ENCODE measurements at places on chromosomes 16 and 17. TPM values are rescaled to one million over a fixed set of nuclear protein-coding genes. Genes with fewer than 3 reads are reported as not detected.

DNA sequence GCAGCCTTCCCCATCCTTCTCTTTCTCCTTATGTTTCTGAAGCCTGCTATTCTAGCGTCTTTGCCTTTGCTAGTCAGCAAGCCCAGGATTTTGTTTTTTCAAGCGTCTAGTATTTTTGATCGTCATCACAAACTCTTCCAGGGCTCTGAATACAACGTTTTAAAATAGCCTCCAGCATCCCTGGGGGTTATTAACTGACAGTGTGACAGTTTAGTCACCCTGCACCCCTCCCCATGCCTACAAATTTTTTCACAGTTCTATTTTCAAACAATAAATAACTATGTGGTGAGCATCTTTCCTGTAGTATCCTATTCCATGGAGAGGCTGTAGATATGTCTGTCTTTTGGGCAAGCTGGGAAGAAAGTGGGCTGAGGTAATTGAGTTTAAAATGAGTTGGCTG is 280.9 kb downstream of the MAP2K4 start:
- DNase-seq: no peak

DNA sequence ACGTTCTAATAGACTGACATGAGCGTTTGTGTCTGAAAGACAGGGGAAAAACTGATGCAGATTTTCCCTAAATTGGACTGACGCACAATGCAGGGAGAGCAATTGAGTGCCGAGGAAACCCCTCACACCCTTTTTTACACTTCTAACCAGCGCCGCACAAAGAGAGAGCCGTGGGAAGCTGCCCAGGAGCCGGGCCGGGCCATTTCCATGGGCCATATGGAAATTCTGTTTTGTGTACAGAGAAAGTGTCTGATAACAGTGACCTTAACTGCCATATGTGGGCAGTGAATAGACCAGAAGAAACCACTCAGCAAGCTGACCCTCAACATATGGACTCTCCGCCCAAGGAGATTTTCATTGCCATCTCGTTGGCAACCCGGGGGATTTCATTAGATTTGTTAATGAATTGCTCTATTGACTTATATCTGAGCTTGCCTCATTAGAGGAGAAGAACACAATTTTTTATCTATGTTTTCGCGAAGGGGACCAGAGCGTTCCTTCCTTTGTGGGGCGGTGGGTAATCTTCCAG is 225.9 kb upstream of the IRX3 start:
- no peak for DNase-seq

GRCh38 chr16:85606904-85607303 is 6.2 kb upstream of the GSE1 start:
- no peak for DNase-seq

GRCh38 chr16:20868890-20869289 is 31.3 kb downstream of the DCUN1D3 start:
- DNase-seq: peak; percentile 88

DNA sequence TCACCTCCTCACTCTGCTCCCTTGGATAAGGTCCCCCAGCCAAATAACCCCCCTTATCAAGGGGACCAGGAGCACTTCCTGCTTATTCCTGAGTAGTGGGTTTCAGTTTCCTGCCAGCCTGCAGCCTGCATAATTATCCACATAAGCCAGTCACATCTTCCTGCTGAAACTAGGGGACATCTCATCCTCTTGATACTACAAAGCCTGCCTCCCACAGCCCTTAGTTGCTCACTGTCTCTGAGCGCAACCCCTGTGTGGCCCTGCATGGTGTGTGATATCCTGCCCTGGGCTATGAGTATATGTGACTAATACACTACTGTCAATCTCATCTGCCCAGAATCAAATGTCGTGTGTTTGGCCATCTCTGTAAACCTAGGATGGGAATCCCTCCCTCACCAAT is 8.0 kb upstream of the XYLT2 start:
- DNase-seq: no peak

DNA sequence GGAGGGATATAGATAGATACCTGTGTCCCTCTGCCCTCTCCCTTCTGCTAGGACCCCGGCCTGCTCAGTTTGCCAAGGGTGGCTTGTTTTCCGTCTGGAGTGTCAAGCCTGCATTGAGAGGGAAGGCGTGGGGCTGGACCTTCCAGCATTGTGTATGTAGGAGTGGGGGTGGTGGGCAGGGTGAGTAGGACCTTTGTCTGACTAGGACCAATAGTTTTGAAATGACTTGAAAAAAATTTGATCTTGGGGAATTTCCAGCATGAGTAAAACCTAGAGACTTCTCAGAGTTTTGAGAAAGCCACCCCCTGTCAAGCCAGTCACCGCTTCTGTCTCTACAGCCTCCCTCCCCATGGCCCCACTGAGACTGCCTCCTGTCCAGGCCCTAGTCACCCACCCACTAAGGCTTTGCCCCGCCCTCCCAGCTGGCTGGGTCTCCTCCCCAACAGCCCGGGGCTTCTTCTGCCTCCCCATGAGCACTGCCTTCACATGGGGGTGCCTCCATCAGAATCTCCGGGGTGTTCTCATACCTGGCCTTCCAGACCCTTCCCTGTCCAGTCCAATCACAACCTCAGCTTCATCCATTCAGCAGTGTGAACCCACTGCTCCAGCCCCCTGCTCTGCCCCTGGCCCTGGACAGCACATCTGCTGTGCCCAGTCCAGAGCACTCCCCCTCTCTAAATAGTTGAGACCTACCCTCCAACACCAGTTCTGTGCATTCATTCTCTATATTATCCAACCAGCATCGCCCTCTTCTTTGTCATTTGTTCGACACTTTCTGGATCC is 207.0 kb downstream of the MSI2 start:
- no peak for DNase-seq

- no peak for DNase-seq
These were observed 429.0 kb downstream of the HS3ST4 start for GRCh38 chr16:26120729-26121128.

DNA sequence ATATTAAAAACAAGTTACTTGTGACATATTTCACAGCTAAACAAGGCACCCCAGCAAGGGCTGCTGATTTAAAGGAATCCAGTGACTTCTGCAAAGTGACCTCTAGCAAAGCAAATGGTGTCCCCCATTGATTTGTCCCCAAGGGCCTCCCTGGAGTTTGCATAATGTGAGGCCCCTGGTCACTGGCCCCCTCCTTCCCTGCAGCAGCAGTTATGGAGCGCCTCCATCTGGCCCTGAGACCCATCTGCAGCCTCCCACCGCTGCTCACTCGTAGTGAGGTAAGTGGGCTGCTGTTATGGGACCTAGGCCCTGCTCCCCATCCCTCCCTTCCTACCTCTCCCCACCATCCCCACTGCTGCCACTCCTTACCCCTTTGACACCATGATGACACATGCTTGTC is 19.6 kb upstream of the EEF2K start:
- DNase-seq: no peak

DNA sequence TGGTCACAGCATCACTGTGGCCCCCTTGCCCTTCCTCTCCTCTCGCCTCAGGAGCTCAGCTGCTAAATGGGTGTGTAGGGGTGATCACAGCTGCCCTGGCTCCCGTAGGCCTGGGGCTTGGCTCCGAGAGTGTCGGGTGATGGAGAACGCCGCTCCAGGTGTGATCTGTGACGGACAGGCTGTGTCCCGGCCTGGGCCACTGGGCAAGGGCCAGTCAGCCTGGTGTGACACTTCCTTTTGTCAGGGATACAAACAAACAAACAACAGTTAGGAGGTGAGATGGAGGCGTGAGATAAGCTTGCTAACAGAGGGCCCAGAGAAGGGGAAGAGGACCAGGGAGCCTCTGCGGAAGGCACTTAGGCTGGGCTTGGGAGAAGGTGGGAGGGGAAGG is 2.0 kb downstream of the ADGRG1 start:
- no peak for DNase-seq

- peak; percentile 48 for DNase-seq
These were observed 1.0 kb upstream of the HOXB13 start for GRCh38 chr17:48729335-48730239.

DNA sequence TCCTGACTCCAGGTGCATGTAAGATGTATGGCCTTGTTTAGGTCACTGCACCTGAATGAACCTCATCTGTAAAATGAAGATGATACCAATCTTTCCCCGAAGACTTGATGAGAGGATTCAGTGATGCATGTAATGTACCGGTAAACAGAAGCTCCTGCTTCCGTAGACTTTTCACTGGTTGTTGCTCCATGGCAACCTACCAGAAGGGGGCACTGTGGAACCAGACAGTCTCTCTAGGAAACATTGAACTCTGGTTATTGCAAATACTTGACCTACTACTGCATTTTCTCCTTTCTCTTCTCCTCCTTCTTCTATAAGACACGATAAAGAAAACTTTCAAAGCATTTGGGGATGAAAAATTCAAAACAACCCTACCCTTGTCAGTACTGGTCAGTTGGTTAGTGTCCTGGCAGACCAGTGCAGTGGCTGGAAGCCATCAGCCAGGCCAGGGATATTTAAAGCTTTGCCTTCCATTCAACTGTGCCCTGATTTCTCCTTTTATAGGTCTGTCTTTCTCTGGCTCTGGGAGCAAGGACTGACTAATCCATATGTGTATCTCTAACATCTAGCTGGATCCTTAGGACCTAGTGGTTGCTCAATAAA is 667.4 kb upstream of the SALL1 start:
- peak; percentile 36 for DNase-seq

- DNase-seq: peak; percentile 82
These were observed 42.1 kb downstream of the TBC1D16 start for GRCh38 chr17:79993390-79994227.

DNA sequence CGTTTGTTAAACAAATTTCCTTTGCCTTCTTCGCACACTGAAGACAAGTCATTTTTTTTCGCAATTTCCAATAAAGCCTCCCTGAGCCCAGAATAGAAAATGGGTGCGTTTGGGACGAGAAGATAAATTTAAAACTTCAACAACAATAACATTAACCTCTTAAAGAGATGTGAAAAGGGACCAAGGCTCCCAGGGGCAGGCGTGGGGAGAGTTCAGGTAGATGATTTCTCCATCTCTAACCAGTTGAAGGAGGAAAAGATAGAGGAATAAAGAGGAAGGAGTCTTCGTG is 1.3 kb upstream of the HOXB4 start:
- DNase-seq: no peak

Gene ADAM11
- 0.42 TPM for total RNA-seq

Gene CFAP119
- 7.8 TPM for total RNA-seq

Gene SCARF1
- 10.1 TPM for total RNA-seq

Data from left colon (tissue), 2 donors.